SW 1271 (cell line): ENCODE measurements at places on chromosomes 11 and 22.

- no peak for DNase-seq
Measured at GRCh38 chr22:44192816-44193534, 12.2 kb downstream of the PARVG start.

DNA sequence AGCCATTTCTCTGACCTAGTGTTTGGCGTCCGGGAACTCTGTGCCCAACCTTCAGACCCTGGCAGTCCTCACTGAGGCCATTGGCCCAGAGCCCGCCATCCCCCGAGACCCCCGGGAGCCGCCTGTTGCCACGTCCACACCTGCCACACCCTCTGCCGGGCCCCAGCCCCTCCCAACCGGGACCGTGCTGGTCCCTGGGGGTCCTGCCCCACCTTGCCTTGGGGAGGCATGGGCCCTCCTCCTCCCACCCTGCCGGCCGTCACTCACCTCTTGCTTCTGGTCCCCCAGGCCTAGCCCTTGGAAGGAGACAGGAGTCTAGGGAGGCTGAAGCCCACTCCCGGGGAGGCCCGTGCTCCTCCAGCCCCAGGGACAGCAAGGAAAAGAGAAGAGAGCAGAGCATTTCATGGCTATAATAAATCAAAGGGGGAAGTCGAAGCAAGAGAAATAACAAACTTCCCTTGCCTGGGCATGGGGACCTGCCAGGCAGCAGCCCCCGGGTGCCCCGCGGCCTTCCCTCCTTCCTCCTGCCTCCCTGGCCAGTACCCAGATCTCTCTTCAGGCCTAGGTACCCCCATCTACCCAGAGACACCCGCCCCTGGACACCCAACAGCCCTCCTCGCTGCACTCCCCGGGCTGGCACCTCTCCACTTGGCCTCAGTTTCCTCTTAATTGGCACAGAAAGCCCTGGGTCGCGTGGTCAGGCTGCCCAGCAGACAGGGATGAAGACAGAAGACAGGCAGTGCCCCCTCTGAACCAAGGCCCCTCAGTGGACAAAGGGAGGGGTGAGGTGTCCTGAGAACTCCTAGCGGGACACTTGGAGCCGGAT, 13.0 kb upstream of the SLC39A13 start:
- DNase-seq, result no peak

DNA sequence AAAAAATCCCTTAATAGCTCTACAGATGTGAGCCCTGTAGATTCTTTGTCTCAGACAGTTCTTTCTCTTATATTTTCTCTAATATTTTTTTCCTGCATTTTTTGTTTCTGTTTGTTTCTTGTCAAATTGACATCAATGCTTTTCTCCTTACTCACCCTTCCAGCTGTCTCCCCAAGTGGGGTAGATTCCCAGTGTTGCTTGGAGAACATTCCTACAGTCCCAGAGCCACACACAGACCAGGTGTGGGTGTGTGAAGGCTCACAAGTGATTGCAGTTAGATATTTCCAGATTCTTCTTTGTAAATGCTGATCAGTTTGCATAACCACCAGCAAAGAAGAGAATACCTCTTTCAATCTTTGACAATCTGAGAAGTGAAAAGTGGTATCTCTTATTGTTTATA, 7.5 kb downstream of the VPS51 start:
- no peak for DNase-seq

DNA sequence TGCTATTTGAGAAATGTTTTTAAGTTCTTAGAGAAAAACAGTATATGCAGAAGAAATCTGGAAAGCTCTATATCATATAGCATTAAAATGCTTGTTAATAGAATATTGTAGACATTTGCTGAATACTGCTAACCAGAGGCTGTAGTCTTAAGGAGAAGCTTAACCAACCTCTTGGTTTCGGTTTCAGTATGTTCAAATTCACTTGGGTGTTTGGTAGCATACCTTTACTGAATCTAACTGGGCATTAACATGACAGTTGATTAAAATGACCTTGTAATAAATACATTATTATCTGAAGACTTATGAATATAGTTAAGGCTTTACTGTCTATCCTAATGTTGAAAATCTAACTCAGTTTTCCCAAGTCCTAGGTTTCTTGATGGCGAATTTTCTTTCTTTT, 5.4 kb downstream of the PCF11 start:
- DNase-seq, result no peak

- no peak for DNase-seq
Measured at GRCh38 chr11:57752954-57753353, 1.3 kb upstream of the BTBD18 start.

- DNase-seq, result no peak
Measured at GRCh38 chr22:17684245-17684644, 45.7 kb downstream of the BCL2L13 start.
